ENCODE measurements at places on chromosomes 11 and 22.

- DNase-seq = no peak
These were observed 54.2 kb downstream of the FEZ1 start for GRCh38 chr11:125441648-125442410.

DNA sequence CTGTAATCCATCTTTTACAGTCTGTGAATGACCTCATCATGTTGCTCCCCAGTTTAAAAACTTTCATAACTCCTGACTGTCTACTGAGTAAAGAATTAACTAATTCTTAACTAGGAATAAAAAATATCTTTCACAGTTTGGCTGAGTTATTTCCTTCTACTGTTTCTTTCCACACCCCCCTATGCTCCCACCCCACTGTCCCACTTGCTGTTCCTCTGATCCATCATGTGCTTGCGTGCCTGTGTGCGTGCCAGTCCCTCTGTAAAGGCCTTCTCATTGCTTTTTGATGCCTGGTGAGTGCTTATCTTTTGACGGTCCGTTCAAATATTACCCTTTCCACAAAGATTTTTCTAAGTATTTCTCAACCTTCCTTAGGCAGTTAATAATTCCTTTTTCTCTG lies 55.6 kb downstream of the ATG16L2 start:
- DNase-seq = no peak

DNA sequence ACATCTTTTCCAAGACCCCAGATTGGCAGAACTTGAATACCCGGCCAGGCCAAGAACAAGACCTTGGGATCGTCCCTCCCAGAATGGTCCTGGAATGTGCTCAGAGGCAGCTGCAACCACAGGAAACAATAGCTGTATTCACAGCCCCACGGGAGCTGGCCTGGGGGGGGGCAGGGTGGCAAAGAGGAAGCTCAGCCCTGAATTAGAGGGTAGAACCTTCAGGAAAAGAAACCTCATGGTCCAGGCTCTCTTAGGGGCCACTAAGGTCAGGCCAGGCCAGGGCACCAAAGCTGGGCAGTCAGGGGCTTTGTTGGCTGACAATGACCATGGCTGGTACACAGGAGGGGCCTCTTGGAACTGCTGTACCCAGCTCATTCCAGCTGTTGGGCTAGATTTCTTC lies 17.3 kb downstream of the RPL27A start:
- no peak for DNase-seq

GRCh38 chr11:70175236-70175698 lies 27.8 kb upstream of the FADD start:
- no peak for DNase-seq

GRCh38 chr22:28019881-28020861 lies 101.1 kb upstream of the PITPNB start:
- DNase-seq = peak; percentile 32

- DNase-seq = no peak
These were observed 9.2 kb downstream of the APOA4 start for GRCh38 chr11:116813781-116814471.

DNA sequence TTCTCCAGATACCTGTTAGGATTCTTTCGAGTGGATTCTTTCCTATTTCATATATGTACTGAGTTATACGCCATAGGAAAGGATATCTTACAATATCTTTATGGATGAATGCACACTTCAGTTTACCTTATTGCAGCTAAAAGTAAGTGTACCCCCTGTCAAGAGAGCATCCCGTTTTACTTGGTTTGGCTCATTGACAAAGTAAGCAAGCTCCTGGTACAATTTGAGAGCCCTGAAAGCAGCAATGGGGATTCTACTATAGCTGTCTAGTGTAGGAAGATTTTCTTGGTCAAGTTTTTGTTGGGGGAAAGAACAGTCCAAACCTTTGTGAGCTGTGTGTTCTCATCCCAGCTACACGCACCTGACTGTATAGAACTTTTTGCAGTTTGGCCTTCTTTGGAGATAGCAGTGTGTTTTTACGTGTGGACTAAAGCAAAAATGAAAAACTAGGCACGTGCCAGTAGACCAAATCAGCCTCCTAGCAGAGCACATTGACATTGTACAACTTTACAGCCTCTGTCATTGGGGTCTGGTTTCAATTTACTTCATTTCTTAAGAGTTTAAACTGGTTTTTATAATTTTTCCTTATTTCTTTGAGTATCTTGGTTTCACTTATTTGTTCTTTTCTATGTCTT lies 44.0 kb downstream of the PPP6R3 start:
- DNase-seq = no peak

GRCh38 chr11:132314911-132315455 lies 944.6 kb downstream of the NTM start:
- no peak for DNase-seq

DNA sequence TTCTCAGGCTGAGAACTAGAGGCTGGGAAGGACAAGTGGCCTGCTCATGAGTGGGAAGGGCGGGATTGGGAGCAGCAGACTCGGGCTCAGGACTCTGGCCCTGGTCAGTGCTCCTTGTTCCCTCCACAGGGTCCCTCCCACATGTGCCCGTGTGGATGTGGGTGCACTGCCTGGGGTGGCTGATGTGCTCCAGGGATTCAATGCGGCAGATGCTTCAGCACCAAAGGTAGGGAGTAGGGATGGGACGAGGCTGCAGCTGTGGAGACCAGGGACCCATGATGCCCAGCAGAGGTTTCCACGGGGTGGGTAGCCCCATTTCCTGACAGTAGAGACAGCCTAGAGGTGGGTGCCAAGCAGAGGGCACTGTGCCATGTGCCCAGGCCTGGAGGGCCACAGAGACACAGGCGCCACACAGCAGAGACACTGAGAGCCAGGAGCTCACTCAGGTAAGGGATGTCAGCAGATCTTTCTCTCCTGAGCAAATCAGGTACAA lies 89.5 kb downstream of the GGTLC2 start:
- DNase-seq = no peak

- DNase-seq = no peak
These were observed 237.8 kb downstream of the TTC28 start for GRCh38 chr22:28441720-28442263.

DNA sequence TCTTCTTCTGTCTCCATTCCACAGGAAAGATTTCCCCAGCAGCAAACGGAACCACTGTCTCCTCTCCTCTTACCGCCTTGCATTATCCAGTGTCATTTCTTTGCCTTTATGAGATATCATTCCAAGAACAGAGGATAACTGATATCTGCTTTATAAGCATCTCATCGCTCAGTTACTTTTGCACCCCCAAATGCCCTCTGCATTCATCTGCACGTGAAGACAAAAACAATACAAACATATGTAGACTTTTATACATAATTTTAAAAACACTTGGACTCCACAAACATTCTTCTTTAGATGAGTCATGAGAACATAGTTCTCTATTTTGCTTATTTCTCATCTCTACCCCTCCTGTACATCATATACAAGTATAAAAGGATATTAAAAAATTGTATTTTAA lies 512 bp upstream of the OR51T1 start:
- no peak for DNase-seq

- DNase-seq = no peak
These were observed 396.1 kb downstream of the BRD1 start for GRCh38 chr22:49431551-49431950.

DNA sequence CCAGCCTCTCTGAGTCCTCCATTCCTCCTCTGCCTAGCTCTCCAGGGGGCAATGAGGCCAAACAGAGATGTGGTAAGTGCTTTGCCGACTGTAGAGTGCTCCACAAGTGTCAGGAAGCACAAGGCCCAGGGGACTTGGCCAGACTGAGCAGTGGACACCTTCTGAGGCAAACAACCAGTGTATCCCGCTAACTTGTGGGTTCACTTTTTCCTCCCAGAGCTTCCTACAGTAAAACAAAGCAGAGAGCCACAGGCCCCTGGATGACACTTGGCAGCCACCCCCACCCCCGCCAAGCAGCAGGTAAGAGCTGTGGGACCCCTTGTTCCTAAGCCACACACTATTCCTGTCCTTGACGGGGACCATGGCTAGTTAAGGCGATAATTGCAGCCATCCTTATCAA lies 160.9 kb downstream of the CACNA1I start:
- DNase-seq = no peak

DNA sequence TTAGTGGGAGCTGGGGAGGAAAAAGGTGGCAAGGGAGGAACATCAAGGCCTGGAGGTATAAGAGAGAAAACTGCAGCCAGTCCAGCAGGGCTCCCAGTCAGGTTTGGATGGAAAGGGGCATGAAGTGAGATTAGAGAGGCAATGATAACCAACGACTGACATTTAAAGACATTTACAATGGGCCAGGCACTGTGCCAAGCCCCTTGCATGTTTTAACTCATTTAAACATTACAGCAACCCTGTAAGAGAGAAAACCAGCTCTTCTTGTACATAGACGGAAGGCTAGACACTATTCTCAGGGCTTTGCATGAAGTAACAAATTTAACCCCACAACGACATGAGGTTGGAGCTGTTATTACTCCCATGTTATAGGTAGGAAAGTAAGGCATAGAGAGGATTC lies 32.1 kb upstream of the PAK1 start:
- no peak for DNase-seq

DNA sequence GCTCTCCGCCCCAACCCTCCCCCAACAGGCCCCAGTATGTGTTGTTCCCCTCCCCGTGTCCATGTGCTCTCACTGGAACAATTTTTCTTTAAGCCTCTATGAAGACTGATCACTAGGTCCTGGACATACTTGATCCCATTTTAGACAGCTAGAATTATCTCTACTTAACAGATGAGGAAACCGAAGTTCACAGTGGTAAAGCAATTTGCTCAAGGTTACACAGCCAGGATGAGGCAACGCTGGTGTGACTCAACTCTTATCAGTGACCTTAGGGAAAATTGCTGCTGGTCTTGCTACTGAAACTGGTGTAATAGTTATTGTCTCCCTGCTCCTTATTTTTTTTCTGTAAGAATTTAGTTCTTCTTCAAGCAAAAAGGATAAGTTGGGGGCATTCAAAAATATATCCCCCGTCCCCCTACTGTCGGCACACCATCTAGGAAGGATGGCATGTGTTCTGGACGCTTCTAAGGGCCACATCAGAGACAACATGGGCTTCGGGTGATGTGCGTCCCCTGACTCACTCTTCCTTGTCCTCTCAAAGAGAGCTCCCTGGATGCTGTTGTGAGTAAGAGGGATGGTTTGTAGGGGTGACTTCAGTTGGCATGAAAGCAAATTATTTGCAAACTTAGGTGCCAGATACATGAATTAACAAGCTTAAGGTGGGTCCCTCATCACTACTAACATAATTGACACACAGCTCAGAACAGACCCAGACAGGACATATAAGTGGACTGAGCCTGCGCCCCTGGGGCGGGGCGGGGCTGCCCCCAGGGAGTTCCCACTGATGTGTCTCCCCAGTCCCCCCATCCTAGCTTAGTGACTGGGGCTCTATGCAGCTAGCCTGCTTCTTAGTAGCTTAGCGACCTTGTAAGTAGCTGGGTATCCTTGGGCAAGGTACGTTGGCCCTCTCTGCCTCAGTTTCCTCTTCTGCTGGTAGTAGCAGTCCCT lies 23.6 kb upstream of the ALX4 start:
- DNase-seq = no peak

- DNase-seq = no peak
These were observed 1.1 kb downstream of the TLCD5 start for GRCh38 chr11:120326228-120326627.

DNA sequence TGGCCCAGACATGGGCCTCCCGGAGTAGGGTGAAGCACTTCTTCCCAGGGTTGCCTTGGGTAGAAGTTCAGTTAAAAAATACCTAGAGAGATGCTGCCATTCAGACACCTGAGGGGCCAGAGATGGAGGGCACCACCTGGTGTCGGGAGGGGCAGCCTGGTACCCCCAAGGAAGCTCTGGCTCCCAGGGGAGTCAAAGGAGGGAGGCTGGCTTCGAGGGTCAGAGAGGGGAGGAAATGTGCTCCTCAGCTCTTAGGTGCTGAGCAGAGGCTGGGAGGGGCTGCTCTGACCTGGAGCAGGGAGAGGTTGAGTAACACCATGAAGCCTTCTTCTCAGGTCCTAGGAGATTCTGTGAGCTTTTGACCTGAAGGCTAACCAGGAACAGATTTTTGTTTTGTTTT lies 1.1 kb downstream of the USP35 start:
- DNase-seq = no peak

DNA sequence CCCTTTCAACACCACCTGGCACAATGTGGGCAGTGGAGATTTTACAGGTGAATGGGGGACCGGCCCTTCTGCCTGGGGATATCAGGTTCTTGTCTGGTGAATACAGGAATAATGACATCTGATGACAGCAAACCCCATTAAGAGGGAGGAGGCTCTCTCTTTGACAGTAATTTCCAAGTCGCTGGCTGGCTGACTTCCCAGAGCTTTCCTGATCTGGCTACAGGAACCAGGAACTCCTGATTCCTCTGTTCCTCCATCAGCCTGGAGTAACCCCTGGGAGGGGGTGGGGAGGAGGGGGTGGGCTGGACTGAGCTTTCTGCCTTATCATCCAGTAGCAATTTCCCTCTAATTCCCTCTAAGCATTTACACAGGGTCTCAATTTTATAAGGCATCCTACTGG lies 3.7 kb upstream of the MIEF1 start:
- DNase-seq = no peak

DNA sequence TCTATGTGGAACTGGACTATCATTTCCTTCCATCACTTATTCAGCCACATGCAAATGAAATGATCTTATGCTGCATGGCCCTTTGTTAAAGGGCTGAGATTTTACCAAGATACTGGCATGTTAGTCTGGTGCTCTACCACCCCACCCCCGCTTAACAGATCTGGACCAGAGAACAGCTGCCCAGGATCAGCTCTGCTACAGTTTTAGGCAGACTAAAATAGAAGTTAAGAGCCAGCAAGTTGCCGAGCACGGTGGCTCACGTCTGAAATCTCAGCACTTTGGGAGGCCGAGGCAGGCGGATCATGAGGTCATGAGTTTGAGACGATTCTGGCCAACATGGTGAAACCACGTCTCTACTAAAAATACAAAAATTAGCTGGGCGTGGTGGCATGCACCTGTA lies 4.6 kb downstream of the DDB1 start:
- no peak for DNase-seq

DNA sequence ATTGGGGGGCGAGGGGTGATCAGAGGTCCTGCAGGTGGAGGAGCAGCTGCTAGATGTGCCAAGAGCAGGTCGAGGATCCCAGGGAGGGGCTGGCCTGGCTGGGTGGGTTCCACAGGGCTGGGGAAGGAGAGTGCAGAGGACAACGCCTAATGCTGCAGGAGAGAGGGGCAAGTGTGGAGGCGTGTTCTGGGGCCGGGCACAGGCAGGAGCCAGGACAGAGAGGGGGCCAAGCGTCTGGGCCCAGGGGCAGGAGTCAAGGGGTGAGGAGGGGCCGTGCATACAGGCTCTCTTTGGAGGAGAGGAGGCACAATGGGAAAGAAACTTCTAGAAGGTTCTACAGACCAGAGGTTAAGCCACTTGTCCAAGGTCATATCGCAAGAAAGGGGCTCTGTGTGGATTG lies 26.7 kb upstream of the FGF19 start:
- DNase-seq = no peak

GRCh38 chr11:74090701-74091100 lies 80.1 kb downstream of the C2CD3 start:
- DNase-seq = no peak
